ENCODE measurements at places on chromosomes 11 and 22. TPM values are rescaled to one million over a fixed set of nuclear protein-coding genes. Genes with fewer than 3 reads are reported as not detected.

The OR8D1 gene
- not detected for total RNA-seq

The P2RY6 gene
- not detected for total RNA-seq

The CHRM1 gene
- total RNA-seq, result not detected

The CNIH2 gene
- total RNA-seq, result 61.3 TPM

The DNHD1 gene
- total RNA-seq, result 9.3 TPM

The KRTAP5-9 gene
- total RNA-seq, result 0.76 TPM

The SLC22A8 gene
- total RNA-seq, result not detected

The KRTAP5-8 gene
- not detected for total RNA-seq

The MPEG1 gene
- not detected for total RNA-seq

GRCh38 chr11:134513585-134514120, 101.6 kb upstream of the B3GAT1 start:
- no peak for DNase-seq

DNA sequence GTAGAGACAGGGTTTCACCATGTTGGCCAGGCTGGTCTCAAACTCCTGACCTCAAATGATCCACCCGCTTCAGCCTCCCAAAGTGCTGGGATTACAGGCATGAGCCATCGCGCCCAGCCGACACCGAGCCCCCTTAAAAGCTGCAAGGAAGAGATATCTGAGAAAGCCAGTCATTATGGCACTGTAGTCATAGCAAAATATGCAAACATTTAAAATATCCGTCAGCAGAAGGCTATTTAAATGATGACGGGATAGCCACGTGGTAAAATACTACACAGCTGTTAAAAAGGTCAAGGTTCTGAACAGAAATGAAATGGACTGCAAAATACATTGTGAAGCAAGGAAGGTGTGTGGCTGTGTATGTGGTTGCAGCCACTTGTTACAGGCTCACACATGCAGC, 6.4 kb upstream of the CCDC88B start:
- DNase-seq, result no peak

- no peak for DNase-seq
Observed at GRCh38 chr11:75245356-75246005, 4.9 kb downstream of the TPBGL start.

DNA sequence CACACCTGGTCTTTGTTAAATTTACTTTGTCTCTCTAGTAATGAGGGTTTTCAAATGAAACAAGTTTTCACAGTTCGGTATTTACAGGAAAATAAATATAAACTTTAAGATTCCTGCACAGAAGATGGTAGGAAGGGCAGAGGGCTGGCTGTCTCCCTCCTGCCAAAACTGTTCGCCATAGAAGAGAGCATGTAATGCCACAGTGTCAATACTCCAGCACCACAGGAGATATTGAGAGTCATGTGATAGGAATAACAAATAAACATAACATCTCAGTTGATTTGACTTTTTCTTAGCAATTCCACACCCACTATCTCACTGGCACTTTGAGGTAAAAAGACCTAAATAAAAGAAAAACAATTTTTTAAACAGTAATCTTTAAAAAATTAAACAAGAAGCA, 100.9 kb downstream of the MRTFA start:
- DNase-seq, result no peak

- DNase-seq, result no peak
Observed at GRCh38 chr11:69493931-69494821, 12.7 kb downstream of the LINC01488 start.

DNA sequence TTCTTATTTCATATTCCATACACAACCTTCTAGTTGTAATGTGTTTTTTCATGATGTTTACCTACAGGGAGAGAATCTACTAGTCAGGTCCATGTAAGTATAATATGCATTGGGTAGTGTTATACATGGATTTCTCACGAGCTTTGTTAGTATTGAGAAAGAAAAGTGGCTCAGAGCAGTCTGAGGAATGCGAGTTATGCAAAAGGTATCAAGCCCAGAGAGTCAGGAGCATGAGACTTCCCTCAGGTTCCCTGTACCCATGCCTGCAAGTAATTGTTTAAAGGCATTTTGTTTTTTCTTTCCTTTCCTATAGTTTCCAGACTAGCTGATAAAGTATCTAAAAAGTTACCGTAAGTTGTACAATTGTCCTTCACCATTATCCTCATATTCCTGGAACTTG, 66.1 kb downstream of the STK33 start:
- no peak for DNase-seq

- no peak for DNase-seq
Observed at GRCh38 chr11:75352588-75353206, 1.2 kb upstream of the ARRB1 start.

GRCh38 chr11:26891501-26891900, 102.4 kb upstream of the FIBIN start:
- no peak for DNase-seq

DNA sequence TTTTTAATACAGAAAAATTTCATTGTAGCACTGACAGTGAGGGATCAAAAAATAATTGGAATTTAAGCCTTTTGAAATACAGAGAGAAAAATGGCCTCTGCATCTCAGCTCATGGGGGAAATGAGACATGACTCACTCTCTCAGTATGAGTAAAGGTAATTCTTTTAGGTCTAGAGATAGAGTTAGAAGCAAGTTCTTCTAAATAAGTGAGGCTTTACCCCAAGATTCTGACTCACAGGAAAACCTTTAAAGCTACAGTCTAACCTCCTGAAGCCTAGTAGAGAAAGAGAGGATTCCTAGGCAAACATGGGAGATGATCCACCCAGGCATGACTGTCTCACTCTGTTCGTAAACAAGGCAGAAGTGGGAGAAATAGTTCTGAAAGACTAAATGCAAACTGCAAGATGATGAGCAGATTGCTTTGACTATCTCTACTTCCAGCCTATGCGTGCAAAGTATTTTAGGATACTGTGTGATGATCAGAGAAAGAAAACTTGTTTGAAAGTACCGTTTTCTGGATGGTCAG, 1003.3 kb upstream of the CCDC90B start:
- no peak for DNase-seq

DNA sequence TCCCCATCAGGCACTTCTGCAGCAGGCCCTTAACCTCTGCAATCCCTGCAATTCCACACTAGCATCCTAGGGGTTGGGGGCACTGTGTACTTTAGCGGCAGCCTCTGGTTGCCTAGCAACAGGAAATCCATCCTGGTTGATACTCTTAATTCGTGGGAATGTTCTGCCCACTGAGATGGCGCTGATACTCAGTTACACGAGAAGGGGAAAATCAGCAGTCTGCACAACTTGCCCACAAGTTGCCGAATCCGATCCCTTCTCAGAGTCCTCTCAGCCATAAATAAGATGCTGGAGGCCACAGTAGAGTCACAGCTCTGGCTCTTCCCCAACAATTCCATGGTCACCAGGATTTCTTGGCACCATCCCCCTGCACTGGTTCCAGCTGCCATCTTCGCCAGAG, 57.6 kb upstream of the CRYBB3 start:
- peak; percentile 38 for DNase-seq

DNA sequence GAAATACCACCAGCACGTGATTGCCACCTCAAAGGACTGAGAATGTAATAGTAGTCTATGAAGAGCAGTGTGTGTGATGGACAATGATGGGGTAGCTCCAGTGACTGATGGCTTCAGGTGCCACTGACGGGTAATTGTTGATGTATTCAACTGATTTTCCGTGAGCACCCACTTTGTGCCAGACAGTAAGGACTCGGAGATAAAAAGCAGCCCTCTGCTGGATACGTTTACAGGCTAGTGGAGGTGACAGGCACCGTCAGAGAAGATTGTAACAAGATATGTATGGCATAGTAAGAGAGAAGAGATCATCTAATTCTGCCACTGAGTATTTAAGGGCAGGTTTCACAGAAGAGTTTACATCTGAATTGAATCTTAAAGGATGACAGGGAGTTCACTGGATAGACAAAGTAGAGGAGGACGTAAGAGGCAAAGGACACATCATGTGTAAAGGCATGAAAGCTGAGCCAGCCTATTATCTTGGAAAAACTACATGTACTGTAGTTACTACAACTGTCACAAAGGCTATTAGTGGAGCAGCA, 1.1 kb upstream of the ENTHD1 start:
- DNase-seq, result no peak

- DNase-seq, result no peak
Observed at GRCh38 chr11:130031945-130032344, 29.3 kb upstream of the PRDM10 start.

DNA sequence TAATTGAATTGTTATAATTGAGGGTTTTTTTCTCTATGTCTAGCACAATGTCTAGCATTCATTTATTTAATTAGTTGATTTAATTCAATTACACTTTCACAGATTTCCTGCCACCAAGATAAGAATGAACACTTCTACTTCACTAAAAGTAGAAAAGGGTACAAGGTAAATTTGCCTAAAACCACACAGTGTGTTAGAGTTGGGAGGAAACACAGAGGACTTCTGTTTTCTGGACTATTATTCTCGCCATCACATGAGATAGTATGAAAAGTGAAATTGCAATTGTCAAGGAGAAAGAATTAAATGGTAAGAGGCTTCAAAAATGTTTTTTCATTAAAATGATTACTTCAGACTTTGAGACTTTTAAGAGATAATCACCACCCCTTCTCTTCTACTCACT, 109.5 kb downstream of the ETS1 start:
- DNase-seq, result no peak

- DNase-seq, result peak; percentile 91
Observed at GRCh38 chr11:126440792-126441514, 85.5 kb downstream of the ST3GAL4 start.

GRCh38 chr11:41879214-41879613, 419.8 kb upstream of the LRRC4C start:
- no peak for DNase-seq

DNA sequence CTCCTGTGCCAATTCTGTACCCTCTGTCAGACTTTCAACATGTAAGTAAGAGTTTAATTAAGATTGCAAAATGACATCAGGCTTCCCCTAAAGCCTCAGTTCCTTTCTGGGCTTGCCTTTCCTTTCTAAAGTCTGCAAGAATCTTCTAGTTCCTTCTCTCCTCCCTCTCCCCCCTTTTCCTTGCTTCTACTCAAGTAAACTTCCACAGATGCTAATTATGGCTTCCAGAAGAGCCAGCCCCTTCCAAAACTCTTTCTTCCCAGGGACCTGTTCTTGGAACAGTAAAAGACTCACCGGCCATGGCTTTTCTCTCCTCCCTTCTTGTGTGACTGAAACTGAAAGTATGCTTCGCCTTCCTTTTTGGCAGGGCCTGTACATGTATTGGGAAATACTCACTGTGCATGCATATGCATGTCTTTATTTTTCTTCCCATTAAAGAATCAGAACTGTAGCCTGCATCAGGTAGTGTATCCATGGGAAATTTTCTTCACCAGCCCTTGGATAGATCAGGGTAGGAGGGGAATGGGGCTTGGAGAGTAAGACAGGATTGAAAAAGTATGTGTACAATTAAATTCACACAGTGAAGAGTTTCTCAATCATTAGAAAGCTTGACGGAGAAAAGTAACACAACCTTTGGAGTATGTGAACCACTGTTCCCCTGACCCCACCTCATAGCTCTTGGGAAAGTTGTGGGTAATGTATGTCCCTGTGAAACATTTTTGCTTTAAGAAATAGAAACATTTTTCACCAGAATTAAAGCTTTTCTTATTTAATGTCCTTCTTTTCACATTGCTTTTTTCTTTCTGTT, at the start of gene CASP1:
TSS of gene CASP1 (minus strand) at position 332 of the 808 bp plus-strand sequence. CDS start at position 301, 31 bp downstream.
- DNase-seq, result no peak

DNA sequence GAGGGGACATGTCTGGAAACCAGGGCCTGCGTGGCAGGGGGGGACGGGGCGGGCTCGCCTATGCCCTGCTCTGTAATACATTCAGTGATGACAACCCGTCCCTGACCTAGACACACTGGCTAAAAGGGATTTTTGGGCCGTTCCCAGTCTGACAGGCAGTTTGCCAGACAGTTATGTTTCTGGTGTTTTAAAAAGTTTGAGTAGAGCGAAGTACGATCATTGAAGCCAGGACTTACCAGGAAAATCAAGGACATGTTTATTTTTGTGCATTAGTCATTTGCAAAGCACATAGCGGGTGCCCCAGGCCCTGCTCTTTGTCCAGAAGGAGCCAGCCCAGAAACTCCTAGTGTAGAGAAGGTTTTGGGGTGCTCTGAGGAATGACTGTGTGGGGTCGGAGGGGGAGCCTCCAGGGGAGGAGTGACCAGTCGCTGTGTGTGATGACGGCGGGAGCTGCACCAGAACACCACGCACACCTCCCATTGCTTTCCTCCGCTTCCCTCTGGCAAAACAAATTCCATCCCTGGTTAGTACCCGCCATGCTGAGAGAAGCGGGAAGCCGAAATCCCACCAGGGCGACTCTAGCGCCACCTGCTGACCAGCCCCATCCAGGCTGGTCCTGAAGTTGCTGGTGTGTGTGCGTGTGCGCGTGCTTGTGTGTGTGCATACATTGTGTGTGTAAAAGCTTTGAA, 50.8 kb downstream of the FBLN1 start:
- peak; percentile 92 for DNase-seq

DNA sequence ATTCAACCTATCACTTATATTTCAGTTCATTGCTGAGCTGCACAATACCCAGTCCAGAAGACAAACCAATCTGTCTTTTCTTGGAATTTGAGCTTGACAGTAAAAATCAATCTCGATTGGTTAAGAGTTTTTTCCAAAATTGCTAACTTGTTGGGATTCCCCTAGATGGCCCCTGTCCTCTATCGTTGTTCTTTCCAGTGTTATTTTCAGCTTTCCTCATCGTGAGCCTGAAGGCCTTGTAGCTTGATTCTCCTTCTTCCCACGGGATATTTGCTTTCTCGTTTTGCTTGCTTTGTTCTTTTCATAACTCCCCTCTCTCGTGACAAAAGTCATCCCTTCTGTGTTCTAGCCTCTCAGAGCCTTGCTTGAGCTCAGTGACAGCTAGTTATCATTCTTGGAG, 3.1 kb downstream of the OR8B8 start:
- DNase-seq, result no peak

DNA sequence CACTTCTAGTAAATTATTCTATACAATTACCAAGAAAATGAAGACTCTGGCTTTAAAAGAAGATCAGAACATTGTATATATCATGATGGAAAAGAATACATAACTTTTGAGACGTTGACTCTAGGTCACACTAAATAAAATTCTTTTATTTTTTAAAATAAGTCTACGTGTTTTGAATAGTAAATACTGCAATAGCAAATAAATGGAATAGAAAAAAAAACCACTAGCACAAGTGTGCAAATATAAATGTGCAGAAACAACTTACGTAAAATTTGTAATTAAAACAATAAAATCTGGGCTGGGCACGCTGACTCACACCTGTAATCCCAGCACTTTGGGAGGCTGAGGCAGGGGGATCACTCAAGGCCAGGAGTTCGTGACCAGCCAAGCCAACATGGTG, 17.9 kb downstream of the SIK3 start:
- no peak for DNase-seq

- DNase-seq, result no peak
Observed at GRCh38 chr11:104699981-104700380, 198.3 kb downstream of the CASP12 start.

GRCh38 chr11:46724088-46724487, 5.1 kb downstream of the F2 start:
- peak; percentile 34 for DNase-seq

All from glutamatergic neuron (in vitro differentiated cells).